ENCODE measurements at places on chromosomes 4 and X.

- H3K36me3 ChIP-seq = no peaks in the 10 kb centered on the region
- no peaks in the 10 kb centered on the region for H3K4me1 ChIP-seq
- H3K27me3 ChIP-seq = no peaks in the 10 kb centered on the region
- no peak overlapping the region for H3K4me3 ChIP-seq
- DNase-seq = no peak
Measured at GRCh38 chrX:130444641-130445336, 43.0 kb downstream of the RBMX2 start.

DNA sequence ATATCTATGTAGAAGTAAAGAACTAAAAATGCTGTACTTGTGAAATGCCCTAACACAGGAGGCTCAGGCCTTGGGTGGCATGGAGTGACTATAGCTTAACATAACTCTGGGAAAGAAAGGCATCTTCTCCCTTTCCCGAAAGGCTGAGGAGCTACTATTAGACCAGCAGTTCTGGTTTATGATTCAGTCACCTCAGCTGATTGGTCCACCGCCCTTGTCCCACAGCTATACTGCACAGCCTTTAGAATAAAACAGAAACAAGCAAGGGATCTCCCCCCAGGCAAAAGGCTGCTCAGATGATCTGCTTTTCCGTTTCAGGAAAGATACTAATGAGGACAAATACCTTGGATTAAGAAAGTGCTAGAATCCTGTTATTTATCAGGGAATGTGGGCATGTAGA, 171.3 kb downstream of the SNCA start:
- DNase-seq = no peak
- H3K4me3 ChIP-seq = no peak overlapping the region
- H3K4me1 ChIP-seq = no peaks in the 10 kb centered on the region
- H3K36me3 ChIP-seq = no peaks in the 10 kb centered on the region
- no peaks in the 10 kb centered on the region for H3K27me3 ChIP-seq

DNA sequence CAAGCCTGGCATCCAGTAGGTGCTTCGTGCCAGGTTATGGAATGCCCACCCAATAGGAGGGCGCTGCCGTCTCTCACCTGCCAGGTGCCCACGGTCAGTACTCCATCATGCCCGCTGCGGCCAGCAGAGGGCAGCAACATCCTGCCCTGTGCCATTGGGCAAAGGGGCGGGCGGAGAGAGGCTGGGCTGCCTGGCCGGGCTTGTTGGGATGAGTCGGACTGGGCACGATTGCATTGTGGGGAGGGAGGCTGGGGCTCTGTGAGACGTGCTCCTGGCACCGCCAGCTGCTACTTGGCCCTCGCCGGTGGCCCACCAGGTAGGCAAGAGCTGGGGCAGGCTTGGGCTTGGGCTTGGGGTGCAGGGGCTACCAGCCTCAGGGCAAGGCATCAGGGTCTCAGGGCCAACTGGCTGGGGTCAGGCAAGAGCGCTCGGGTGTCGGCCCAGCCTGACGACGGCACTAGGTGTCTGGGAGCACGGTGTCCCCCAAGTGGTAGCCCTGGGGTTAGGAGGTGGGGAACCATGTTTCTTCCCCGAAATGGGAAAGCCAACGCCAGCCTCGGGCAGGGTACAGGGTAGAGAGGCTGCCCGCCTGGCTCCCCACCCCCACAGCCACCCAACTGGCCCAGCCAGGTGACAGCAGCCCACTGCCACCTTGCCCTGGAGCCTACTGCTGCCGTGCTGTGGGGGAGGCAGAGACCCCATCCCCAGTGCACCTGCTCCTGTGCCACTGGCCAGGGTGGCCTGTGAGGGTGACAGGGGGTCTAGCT, at the start of gene PLXNB3:
TSS of gene PLXNB3 (plus strand) at position 261 of the 767 bp plus-strand sequence. CDS start 1,287 bp downstream, outside the sequence.
- no peak within 1 kb of the TSS for H3K4me3 ChIP-seq
- H3K4me1 ChIP-seq = no peaks in the 10 kb centered on the region
- no peaks in the 10 kb centered on the region for H3K27me3 ChIP-seq

DNA sequence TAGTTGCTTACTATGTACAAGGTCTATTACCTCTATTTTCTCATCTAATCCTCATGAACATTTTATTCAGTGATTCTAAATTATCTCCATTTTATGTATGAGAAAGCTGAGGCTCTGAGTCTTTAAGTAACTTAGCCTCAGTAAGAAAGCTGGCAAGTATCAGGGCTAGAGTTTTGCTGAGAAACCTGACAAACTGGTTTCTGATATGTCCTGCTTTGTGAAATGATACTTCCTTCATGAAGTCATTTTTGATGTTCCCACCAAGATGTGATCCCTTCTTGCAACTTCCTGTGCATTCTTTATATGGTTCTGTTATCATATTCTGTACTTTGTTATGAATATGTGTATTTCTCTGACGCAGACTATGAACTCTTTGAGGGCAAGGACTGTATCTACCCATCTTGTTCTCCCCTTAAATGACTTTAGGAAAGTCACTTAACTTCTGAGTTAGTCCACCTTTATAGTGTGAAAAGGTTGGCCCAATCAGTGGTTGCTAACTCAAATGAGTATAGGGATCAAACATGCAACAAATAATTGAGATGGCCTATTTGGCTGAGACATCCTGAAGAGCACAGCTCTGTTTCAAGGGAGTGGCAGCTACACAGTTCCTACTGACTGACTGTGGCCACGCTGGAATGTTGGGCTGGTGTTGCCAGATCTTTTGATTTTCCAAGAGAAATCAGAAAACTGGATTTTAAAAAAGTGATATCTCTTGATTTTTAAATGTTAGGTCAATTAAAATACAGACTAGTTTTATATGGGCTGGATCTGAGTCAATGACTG, 127.9 kb upstream of the AMOT start:
- no peaks in the 10 kb centered on the region for H3K27me3 ChIP-seq
- no peak for DNase-seq
- no peaks in the 10 kb centered on the region for H3K36me3 ChIP-seq
- H3K4me3 ChIP-seq = no peak overlapping the region

DNA sequence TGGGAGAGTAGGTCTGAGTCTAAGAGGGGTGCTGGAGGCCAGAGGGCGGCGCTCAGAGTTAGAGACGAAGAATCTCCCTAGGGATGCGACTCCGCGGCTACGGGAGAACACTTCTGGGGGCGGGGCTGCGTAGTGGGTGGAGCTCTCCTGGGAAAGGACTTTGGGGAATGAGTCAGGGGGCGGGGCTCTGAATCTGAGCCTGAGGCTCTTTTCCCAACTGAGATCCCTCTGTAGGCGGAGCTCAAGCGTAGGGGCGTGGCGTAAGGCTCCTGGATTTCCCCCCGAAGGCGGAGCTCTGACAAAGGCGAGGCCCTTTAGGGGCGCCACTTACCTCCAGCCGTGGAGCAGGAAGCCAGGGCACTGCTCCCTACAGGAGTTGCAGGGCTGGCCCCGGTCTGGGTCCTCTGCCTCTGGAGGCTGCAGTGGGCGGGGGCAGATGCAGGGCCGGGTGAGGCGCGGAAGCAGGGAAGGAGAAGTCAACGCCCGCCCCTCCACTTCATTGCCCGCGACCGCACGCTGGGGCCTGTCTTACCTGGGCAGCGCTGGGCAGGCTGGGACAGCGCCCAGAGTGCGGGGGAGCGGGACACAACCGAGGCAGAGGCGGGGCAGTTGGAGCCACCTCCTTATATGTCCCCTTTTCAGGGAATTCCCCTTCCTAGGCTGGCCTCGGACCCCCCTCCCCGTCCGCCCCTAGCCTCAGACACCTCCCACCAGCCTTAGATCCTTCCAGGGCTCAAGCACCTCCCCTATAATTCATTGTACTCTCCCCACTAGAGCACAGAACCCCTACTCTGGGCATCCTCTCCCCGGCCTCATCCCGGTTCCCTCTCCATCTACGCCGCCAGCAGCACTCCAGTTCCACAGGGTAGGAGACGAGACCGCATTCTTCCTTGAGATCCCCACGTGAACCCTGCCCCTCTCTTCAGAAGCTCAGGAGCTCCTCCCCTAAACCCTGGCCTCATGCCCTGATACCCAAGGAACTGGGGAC, 1.6 kb downstream of the PRICKLE3 start:
- DNase-seq = peak; percentile 63
- H3K36me3 ChIP-seq = no peaks in the 10 kb centered on the region
- peak overlapping the region; percentile 37 for H3K27ac ChIP-seq
- no peaks in the 10 kb centered on the region for H3K27me3 ChIP-seq
- peak overlapping the region; percentile 7 for H3K4me3 ChIP-seq

DNA sequence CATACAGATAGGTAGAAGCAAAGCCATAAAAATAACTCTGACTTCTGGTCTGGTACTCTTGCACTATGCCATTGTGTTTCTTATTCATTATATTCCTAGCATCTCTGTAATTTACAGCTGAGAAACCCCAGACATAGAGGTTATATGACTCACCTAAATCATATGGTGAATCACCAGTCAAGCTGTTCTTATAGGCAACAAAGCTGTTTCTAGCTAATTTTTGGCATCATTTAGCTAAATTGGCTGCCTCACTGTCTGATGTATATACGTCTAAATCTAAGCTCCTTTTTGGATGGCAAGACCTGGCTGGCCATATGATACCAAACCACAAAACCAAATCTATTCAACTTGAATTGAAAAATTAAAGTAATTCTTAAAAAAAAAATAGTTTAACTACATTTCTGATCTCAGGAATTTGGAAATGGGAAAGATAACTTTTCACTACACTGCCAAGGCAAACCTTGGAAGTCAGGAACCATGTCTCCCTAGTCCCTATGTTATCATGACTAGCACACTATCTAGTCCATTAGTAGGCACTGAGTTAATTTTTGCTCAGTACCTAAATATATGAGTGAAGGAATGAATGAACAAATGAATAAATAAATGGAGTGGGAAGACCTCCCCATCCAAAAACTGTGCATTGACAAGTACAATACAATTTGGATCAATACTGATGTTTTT, 41.3 kb upstream of the STAG2 start:
- no peak for DNase-seq
- no peaks in the 10 kb centered on the region for H3K27me3 ChIP-seq
- no peak overlapping the region for H3K4me3 ChIP-seq
- no peaks in the 10 kb centered on the region for H3K4me1 ChIP-seq

- H3K36me3 ChIP-seq = no peaks in the 10 kb centered on the region
- DNase-seq = no peak
- no peak overlapping the region for H3K27ac ChIP-seq
- H3K27me3 ChIP-seq = no peaks in the 10 kb centered on the region
Measured at GRCh38 chr4:147761218-147761883, 29.5 kb downstream of the ARHGAP10 start.

- no peak overlapping the region for H3K4me3 ChIP-seq
- H3K4me1 ChIP-seq = no peaks in the 10 kb centered on the region
- DNase-seq = no peak
- H3K27me3 ChIP-seq = no peaks in the 10 kb centered on the region
Measured at GRCh38 chr4:170580651-170581050, 490.9 kb upstream of the AADAT start.

DNA sequence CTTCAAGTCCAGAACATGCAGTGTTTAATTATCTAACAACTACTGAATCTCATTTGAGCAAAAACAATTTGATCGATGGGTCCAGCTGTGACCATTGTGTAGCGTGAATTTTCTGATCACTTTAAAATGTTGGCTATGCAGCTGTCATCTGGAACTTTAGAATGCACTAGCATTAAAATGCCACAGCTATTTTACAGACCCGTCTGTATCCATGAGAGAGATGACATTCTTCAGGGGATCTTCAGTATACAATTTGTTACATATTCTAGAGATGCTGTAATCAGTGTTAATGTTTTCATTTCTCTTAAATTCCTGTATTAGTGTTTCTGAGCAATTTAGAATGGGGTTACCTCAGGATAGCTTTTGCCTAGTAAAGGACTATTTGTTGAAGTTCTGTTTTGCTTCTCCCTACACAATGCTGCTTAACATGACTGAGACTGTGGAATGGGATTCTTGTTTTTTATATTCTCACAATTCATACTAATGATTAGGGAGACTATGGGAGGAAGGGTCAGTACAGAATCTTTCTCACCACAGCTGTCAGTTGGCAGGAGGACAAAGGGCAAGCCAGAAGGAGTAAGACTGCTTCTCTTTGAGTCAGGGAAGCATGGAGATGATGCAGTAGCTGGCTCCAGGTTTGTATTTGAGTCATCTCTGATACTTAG, 13.2 kb upstream of the CTSO start:
- no peak for DNase-seq
- no peaks in the 10 kb centered on the region for H3K36me3 ChIP-seq
- no peaks in the 10 kb centered on the region for H3K27me3 ChIP-seq
- no peaks in the 10 kb centered on the region for H3K4me1 ChIP-seq
- no peak overlapping the region for H3K4me3 ChIP-seq

DNA sequence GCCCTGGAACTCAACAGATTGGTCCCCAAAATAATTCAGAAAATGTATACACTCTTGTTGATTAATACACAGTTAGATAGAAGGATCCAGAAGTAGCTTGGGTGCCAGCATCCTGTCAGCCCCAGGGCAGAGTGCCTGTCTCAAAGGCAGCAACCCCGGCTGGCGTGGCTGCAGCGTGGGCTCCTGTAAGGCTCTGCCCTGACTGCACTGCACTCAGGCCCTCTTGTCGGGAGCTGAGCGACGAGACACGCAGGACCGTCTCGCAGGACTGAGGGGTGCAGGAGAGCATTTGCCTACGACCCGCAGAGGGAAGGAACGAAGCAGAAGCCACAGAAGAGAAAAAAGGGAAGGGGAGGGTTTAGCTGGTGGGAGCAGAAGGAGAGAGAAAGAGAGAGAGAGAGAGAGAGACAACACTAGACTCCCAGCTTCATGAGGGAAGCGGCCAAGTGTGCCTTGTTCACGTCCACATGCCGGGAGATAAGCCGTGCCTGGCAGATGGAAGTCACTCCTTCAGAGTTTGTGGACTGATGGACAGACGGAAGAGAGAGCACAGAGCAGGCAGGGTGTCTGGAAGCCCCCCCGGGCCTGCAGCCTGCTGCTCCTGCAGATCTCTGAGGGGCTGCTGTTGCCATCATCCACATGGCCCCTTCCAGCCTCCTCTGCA, 38.7 kb upstream of the HELT start:
- DNase-seq = no peak
- H3K27ac ChIP-seq = no peak overlapping the region
- H3K4me3 ChIP-seq = no peak overlapping the region
- no peaks in the 10 kb centered on the region for H3K36me3 ChIP-seq

- no peak overlapping the region for H3K4me3 ChIP-seq
- H3K27ac ChIP-seq = no peak overlapping the region
- no peaks in the 10 kb centered on the region for H3K27me3 ChIP-seq
- H3K4me1 ChIP-seq = no peaks in the 10 kb centered on the region
- no peak for DNase-seq
Measured at GRCh38 chr4:94359221-94359620, 16.6 kb upstream of the HPGDS start.

DNA sequence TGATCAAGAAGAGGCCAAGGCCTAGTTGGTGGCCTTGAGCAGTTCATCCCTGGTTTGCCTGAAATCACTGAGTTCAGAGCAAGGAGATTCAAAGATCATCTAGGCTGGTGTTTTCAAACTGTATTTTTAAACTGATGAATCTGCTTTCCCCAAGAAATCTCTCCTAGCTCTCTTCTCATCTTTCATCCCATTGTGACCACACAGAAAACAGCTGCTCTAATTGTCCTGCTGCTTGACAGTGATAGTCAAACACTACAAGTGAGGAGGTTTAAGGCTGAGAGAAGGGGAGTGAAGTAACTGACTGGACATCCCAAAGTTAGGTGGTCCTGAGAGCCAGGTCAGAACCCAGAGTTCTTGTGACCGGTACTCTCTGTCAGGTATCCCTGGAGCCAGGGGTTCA, 91.5 kb downstream of the LNX1 start:
- no peak for DNase-seq
- no peaks in the 10 kb centered on the region for H3K27me3 ChIP-seq
- no peak overlapping the region for H3K27ac ChIP-seq
- no peaks in the 10 kb centered on the region for H3K4me1 ChIP-seq
- no peak overlapping the region for H3K4me3 ChIP-seq

GRCh38 chrX:87003031-87003430, 514.6 kb upstream of the KLHL4 start:
- peaks cover 2% of the 10 kb centered on the region for H3K4me1 ChIP-seq
- no peaks in the 10 kb centered on the region for H3K27me3 ChIP-seq
- H3K4me3 ChIP-seq = no peak overlapping the region
- H3K36me3 ChIP-seq = no peaks in the 10 kb centered on the region
- no peak overlapping the region for H3K27ac ChIP-seq
